Iris pigment epithelial cell (primary cell): ENCODE measurements at places on chromosomes 13 and 19.

GRCh38 chr19:3618144-3618810 is 8.3 kb downstream of the CACTIN start:
- peak; percentile 28 for DNase-seq

- no peak for DNase-seq
These were observed 15.7 kb downstream of the ARID3A start for GRCh38 chr19:941292-942132.

DNA sequence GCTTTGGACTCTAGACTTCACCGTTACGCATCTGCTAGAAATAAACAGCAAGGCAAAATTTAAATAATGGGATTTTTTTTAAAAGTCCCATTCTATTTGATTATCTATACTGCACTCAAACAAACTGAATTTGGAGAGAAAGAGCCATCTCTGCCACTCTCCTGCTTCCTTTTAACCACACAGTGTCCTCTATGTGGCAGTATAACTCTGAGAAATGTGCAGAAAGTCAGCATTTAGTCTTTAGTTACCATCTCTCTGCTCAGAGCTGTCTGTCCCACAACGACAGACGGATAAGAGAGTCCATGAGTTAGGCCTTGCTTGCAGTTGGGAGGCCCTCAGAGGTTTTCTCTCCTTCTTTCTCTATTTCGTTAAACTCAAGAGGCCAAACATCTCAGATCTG is 21.2 kb downstream of the CCNA1 start:
- no peak for DNase-seq

DNA sequence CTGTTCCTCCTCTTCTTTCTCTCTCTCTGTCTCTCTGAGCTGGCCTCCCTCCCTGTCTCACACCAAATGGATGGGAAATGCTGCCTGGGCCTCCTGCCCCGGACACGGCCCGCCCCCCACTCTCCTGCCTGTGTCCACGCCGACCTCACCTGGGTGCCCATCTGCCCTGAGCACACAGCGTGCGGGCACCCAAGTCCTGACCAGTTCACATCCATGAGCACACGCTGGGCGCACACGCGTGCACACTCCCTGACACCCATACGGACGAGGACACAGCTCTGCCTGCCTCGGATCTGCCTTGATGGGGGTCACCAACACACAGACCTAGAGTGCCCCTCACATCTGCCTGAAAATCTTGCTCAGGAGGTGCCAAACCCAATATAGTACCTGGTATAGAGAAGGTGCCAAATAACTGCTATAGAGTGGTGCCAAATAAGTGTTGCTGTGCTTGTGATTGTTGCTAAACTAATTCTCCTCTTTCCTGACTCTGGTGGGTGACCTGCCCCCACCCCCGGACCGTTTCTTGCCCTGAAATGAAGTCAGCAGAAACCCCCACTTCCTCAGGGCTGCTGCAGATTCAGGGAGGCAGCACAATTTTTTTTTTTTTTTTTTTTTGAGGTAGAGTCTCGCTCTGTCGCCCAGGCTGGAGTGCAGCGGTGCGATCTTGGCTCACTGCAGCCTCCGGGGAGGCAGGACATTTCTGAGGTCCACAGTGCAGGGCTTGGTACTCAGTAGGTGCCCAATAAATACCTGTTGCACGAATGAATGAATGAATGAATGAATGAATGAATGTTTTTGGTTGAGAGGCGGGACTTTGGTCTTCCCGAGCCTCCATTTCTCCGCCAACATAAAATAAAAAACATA is 4.6 kb downstream of the NFIC start:
- DNase-seq = no peak

DNA sequence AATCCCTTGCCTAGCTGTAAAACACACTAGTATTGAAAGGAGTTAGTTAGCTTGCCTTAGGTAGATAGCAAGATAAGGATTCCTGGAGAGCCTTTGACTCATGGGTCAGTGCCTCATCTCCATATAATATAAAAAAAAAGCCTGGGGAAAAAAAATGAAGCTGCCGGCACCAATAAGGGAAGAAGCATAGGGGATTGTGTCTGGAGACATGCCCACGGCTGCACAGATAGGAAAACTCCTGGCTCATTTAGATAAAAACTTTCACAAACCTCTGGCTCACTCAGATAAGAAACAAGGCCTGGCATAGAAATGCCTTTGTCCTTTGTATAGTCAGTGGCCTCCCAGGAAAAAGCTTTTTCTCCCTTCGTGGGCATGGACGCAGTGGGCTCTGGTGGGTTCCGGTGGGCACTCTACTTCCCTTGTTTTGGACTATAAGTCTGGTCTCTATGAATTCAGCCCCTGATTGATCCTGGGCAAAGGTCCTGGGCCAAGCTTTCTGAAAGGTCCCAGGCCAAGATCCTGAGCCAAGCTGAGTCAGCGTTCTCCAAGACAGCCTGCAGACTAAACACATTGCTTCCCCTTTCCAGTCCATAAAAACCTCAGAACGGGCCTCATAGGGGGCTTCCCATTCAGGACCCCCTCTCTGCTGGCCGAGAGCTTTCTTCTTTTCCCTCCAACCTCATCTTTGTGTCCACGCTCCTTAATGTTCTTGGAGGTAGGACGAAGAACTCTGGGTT is 4.9 kb upstream of the OR7A17 start:
- no peak for DNase-seq

DNA sequence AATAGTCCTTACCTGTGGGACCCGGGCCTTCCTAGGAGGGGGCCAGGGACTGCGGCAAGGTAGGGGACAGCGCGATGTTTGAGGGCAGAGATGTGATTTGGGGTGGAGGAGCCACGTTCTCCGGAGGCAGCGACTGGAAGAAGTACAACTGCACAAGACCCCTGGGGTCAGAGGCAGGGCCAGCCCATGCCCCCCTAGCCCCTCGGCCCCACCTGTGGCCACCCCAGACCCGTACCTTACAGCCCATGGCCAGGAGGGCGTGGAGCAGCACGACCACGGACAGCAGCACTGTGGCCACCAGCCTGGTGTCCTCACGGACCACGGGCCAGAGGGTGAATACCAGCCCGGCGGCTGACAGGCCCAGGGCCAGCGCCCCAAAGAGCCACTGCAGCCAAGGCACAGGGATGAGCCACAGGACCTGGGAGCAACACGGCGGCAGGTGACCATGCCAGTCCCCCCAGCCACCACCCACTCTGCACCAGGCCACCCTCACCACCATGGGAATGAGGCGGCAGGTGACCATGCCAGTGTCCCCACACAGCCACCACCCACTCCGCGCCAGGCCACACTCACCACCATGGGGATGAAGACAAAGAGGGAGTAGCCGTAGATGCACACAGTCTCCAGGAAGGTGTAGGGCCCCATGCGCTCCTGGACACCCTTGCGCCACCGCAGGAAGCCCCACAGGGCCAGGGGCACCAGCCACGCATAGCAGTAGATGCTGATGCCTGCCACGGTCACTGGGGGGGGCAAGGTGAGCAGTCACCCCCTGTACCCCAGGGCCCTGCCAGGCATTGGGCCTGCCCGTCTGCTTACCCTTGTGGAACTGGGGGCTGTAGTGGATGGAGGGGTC is 5.0 kb downstream of the YIPF2 start:
- DNase-seq = no peak

- DNase-seq = peak; percentile 52
These were observed 67.8 kb downstream of the SPACA7 start for GRCh38 chr13:112443995-112444311.

DNA sequence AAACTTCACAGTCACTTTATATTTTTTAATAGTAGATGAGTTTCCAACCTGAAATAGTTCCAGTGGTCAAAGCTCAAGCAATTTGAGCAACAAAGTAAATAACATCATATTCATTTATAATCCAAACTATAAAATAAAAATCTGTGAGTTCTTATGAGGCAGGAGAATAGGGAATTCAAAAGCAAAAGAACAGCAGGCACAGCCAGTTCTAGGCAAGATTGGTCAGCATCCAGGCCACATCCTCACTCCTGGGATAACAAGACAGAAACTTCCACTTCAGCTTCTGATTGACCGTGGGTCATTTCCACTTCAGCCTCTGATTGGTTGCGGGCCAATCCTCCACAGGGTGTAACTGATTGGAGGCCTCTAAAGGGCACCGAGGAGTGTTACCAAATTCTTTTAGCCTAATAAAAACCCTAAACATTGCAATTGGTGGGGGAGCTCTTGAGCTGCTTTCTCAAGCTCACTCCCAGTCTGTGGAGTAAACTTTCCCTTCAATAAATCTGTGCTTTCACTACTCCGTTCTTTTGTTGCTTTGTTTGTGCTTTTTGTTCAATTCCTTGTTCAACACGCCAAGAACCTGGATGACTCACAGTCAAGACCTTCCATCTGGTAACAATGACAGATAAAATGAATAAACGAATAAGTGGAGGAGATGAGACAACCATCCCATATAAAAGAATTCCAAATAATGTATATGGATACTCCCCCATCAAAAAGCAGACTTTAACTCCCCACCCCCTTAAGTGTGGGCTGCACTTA is 42.6 kb upstream of the AMER2 start:
- peak; percentile 34 for DNase-seq

DNA sequence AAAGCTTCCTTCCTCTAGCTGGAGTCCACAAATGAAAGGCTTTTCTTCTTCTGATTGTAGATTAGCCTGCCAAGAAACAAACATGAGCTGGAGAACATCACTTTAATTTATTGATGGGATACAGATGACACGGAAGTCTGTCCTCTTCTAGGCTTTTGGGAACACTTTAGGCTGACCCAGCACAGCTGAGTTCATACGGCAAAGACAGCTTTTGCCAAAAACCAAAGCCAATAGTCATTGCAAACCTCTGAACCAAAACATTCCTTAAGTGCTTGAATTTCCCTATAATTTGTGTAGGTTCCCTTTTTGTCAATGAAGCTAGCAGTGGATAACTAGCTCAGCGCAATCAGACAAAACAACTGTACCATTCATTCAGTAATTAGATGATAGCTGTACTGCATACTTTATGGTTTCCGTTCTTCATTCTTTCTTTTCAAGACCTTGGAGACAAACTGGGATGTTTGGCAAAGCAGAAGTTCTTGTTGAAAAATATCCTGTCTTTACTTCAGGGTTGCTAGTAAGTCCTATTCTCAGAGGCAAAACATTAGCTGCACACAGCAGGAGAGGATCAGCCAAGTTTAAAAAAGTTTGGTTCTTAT is 95.7 kb upstream of the SPRY2 start:
- DNase-seq = no peak

- peak; percentile 4 for DNase-seq
These were observed 77.9 kb downstream of the ZNF536 start for GRCh38 chr19:30450100-30450499.
